ENCODE measurements at places on chromosomes 4 and X. TPM values are rescaled to one million over a fixed set of nuclear protein-coding genes. Genes with fewer than 3 reads are reported as not detected.

The FHIP1A gene
- polyA plus RNA-seq: 0.03 TPM

The SPP1 gene
- 0.08 TPM for polyA plus RNA-seq

The NFXL1 gene
- 26.2 TPM for polyA plus RNA-seq

The SYN1 gene
- 4.0 TPM for polyA plus RNA-seq

The DCX gene
- not detected for polyA plus RNA-seq

The CPE gene
- not detected for polyA plus RNA-seq

The SATL1 gene
- not detected for polyA plus RNA-seq

The RRH gene
- not detected for polyA plus RNA-seq

The HSFX1 gene
- not detected for polyA plus RNA-seq

DNA sequence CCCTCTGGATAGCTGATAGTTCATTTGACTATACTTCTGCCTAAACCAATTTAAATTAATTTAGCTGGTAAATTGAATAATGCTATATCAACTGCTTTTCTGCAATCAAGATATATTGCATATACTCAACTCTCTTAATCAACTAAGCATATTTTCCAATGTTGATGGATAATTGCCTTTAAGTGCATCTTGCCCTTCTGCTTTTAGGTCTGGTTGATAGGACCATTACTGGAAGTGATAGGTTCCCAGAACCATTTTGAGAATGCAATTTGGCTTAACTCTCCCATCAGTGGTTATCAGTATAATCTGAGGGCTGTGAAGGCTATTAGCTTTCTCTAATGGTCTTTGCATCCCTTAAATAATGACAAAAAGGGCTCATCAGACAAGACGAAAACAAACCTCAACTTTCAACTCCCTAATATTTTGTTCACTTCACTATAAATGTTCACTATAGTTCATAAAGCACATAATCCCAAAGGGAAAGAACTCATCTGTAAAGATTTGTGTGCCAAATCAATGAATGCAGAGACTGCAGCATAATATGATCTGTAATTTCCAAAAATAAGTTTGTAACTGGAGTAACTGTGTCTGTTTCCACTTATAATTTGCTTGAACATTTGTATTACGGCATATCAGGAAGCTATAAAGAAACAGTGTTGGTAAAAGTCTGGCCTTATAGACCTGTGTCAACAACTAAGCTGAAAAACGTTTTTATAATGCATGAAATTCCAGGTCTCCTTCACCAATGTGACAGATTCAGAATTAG is 273.6 kb downstream of the FBXO8 start:
- no peak for DNase-seq

- DNase-seq: no peak
Observed at GRCh38 chr4:185592438-185592837, 57.1 kb upstream of the PDLIM3 start.

DNA sequence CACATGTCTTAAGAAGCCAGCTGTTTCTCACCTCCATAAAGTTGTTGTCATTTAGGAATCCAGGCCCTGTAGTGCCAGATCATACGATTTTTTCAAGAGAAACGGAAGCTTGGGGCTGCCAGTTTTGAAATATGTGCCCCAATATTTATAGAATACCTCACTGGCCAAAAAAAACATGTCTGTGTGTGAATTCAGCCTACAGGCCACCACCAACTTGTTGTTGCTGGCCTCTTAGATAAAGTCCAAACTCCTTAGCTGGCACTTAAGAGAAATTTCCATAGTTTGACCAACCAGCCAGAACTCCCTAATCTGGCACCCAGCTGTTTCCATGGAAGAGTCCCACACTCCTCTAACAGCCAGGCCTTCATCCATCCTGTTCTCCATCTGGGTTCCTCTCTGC is 74.1 kb downstream of the WDR19 start:
- no peak for DNase-seq

DNA sequence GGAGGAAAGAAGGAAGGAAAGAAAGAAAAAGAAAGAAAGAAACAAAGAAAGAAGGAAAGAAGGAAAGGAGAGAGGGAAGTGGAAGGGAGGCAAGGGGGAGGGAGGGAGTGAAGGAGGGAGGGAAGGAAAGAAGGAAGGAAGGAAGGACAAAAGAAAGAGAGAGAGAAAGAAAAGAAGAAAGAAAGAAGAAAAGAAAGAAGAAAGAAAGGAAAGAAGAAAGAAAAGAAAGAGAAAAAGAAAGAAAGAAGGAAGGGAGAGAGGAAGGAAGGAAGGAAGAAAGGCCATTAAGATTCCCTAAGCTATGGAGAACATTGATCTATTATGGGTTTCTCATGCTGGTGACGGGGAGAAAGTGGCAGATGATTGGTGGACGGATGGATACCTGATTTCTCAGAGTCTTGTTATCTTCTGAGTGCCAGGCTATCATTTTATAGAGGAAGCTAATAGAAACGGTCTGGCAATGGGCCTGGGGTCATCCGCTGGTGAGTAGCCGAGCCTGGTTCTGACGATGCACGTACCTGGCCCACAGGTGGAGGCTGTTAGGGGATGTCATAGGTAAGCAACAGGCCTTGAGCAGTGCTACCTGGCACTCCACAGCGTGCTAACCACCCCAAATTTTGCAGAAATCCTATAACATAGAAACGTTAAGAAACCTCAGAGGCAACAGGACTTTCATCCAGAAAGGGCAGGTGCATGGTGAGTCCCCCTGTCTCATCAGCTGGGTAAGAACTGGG is 142.9 kb downstream of the SHOX start:
- DNase-seq: no peak

GRCh38 chr4:153573881-153574802 is 108.0 kb downstream of the TMEM131L start:
- no peak for DNase-seq

GRCh38 chr4:3851881-3852280 is 85.7 kb downstream of the ADRA2C start:
- DNase-seq: no peak

- no peak for DNase-seq
Observed at GRCh38 chr4:61149278-61149677, 50.8 kb upstream of the ADGRL3 start.

GRCh38 chr4:90007494-90008167 is 113.0 kb downstream of the MMRN1 start:
- no peak for DNase-seq

GRCh38 chrX:108312957-108313356 is 125.3 kb downstream of the COL4A6 start:
- DNase-seq: no peak

DNA sequence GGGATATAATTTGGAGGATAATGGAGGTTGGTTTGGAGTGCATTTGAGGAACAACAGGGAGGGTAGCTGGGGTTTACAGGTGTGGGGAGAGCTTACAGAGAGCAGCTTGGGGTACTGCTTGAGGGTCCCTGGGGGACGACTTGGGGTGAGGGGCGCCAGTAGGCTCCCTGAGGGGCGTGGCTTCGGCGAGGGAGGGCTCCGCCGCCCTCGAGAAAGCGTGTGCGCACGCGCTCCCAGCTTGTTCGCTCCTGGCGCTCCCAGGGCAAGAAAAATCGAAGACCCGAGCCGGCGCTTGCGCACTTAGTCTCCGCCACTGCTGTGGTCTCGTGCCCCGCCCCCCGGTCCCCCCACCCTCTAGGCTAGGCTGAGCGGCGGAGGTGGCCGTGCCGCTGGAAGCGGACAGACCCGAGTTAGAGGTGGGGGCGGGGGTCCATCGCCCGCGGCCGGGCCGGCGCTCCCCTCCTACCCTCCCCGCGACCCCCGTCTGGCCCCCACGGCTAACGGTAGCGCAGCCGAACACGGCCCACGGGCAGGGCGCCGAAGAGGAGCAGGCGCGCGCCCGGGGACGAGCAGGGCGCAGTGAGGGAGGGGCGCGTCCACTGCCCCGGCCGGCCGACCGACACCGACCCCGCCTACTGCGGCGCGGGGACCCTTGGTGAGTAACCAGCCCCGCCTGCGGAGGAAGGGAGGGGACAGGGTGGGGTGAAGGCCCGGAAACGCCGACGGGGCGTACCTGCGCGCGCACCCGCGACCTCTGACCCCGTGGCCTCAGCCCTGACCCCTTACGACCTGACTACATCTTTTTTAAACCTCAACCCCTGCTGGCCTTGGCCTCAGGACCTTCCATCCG is 5.4 kb upstream of the CCDC120 start:
- peak; percentile 76 for DNase-seq

DNA sequence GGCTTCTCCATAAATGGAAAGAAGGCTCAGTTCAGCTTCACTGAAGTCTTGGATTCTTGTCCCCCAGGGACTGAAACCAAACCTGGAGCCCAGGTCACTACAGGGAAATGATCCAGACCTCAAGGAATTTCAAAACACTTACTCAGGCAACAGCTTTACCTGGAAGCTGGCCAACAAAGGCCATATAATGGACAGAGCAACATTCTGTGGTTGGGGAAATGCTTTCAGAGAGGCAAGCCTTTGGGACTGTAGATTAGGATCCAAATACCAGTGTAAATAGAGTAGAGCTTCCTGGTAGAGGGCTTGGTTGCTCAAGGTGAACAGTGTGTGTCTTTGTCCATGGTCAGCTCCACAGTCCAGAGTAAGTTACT is 57.0 kb upstream of the PROM1 start:
- no peak for DNase-seq

DNA sequence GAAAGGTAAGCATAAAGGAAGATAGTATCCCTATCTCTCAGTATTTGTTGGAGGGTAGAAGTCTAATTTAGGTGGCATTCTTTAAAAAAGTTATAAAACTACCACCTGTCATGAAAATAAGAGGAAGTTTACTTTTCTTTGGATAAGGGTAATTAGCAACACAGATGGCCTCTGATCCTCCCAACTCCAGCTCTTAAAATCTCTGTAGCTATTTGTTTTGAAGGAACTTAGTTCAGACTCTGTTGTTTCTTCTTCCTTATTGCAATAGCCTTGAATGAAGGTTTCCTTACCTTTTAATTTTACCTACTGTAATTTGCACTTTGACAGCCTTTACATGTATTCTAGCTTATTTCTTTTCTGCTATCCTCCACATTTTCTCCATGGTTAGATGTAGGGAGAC is 1261.3 kb downstream of the RAPGEF2 start:
- no peak for DNase-seq

DNA sequence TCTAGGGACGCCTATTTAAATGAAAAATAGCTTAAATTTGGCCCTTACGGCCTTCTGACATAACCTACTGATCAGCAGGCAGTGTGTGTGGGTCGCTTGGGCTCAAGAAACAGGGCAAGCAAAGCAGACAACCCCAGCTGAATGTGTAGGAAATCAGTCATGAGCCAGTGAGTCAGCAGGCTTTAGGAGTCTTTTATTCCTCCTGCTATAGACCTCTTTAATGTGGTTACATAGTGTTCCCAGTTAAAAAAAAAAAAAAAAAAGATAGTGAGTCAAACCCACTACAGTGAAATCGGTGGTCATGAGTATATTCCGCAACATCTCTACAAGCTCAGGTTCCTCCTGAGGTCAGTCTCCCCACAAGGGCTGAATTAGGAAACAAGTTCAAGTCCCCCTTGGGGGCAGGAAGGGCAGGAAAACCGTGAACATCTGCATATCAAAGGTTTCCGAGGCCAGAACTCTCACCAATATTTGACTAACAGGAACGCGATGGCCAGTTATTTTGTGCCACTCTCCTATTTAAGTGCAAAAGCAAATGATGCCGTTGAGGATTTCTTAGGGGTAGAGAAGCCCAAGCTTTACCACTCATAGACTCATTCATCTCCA is 32.7 kb downstream of the ACSL1 start:
- peak; percentile 89 for DNase-seq

- DNase-seq: no peak
Observed at GRCh38 chr4:187017147-187017546, 293.5 kb upstream of the FAT1 start.

DNA sequence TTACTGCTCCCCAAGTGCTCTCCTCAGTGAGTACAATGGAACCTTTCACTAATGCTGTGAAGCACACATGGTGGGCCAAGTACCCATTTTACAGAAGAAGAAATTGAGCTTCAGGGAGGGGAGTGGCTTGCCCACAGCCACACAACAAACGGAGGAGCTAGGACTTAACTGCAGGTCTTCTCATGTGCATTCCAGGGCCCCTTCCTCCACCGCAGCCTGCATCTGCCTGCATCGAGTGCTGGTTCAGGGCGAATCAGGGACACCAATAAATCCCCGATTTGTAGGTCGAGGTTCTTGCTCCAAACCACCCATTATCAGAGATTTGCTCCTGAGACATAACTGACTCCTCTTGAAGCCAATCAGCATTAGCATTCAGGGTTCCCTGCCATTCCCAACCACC is 100.9 kb downstream of the MAMLD1 start:
- no peak for DNase-seq

DNA sequence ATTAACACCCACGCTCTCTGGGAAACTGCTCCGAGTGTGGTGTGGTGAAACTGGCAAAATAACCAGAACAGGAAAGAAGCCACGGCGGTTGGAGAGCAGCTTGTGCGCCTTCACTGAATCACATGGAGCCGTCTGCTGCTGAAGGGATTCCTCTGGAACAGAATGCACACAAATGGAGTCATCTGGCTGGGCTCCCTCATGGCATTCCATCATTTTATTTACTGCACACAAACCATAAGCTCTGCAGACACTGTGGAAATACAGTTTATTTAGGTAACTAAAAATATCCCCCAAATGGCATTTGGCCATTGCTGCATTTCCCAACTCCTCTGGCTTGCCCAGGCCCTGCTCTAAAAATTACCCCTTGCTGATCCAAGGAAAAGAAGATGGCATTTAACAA is 187.0 kb upstream of the S100G start:
- no peak for DNase-seq

GRCh38 chrX:107626916-107627315 is 1.4 kb upstream of the PRPS1 start:
- no peak for DNase-seq

DNA sequence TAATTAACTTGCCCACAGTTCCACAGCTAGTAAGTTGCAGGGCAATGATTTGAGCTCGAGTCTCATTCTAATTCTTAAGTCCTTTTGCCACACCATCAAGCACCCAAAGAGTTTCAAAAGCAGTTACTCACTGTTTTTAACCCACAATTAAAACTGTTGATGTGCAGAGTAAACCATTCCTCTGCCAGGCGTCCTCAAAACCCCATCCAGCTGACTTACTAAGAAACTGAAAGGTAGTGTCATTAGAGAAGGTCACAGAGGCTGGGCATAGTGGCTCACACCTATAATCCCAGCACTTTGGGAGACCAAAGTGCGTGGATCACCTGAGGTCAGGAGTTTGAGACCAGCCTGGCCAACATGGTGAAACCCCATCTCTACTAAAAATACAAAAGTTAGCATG is 121.7 kb downstream of the CHIC2 start:
- DNase-seq: no peak

GRCh38 chr4:107044170-107044569 is 8.1 kb upstream of the DKK2 start:
- DNase-seq: no peak

Measured in CD14-positive monocyte (primary cell).